ENCODE measurements at places on chromosomes 2 and 18.
A peak's percentile ranks its signal among the peaks of the same experiment; 100 is the strongest.

GRCh38 chr2:203122317-203122986 lies 107.8 kb downstream of the NBEAL1 start:
- peak; percentile 13 for DNase-seq

- DNase-seq, result no peak
Measured at GRCh38 chr2:113190871-113191270, 17.1 kb downstream of the PSD4 start.

- DNase-seq, result no peak
Measured at GRCh38 chr2:63055226-63056106, 4.8 kb downstream of the OTX1 start.

GRCh38 chr2:214902286-214902685 lies 92.8 kb upstream of the BARD1 start:
- DNase-seq, result no peak

GRCh38 chr2:121237980-121238665 lies 46.9 kb downstream of the TFCP2L1 start:
- DNase-seq, result no peak

GRCh38 chr2:54422072-54422581 lies 34.0 kb upstream of the SPTBN1 start:
- no peak for DNase-seq

GRCh38 chr2:203722411-203722810 lies 16.0 kb downstream of the CD28 start:
- DNase-seq, result no peak

DNA sequence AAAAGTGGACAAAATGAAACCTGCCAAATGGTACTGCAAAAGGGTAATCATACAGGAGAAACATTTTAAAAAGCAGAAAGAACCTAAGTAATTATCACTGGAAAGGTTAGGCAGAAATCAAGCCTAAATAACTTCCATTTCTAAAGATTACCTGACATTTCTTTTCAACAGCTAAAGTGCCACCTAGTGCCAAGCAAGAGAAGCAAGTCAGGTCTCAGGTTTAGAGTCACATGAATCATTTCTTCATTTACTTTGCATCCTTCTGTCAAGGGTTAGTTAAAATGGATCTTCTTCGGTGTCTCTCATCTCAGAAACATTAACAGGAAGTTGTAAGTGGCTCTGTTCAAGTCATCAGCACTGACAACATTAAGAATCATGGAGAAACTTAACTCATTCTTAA lies 90.3 kb downstream of the AKAIN1 start:
- DNase-seq, result peak; percentile 9

DNA sequence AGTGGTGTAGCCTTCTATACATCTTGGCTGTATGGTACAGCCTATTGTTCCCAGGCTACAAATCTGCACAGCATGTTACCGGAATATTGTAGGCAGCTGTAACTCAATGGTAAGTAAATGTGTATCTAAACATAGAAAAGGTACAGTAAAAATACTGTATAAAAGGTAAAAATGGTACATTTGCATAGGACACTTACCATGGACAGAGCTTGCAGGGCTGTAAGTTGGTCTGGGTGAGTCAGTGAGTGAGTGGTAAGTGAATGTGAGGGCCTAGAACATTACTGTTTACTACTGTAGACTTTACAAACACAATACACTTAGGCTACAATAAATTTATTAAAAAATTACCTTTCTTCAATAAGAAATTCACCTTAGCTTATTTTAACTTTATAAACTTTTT lies 3.7 kb upstream of the MRPS9 start:
- no peak for DNase-seq

- no peak for DNase-seq
Measured at GRCh38 chr18:50393802-50394201, 19.0 kb downstream of the SKA1 start.

GRCh38 chr2:224925810-224926100 lies 116.5 kb downstream of the DOCK10 start:
- no peak for DNase-seq

GRCh38 chr2:31937741-31938140 lies 73.1 kb downstream of the MEMO1 start:
- no peak for DNase-seq

GRCh38 chr18:74316257-74317170 lies 875 bp downstream of the C18orf63 start:
- DNase-seq, result peak; percentile 5

DNA sequence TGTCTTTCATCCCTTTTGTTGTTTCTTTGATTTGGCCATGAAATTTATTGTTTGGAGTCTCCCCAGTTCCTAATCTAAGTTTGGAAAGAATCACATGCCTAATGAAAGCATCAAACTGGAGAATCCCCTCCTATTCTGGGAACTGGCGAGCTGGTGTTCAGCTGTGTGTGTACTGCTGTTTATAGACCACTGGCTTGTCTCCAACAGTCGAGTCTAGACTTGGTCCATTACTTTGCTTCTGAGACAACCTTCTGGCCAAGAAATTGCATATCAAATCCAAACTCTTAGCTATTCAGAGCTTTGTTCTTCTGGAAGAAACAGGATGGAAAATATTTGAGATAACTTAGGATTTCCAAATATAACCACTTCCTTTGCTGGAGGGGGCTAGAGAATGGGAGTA lies 111.5 kb upstream of the THSD7B start:
- DNase-seq, result no peak

GRCh38 chr2:86392873-86393518 lies 48.2 kb upstream of the KDM3A start:
- DNase-seq, result no peak

DNA sequence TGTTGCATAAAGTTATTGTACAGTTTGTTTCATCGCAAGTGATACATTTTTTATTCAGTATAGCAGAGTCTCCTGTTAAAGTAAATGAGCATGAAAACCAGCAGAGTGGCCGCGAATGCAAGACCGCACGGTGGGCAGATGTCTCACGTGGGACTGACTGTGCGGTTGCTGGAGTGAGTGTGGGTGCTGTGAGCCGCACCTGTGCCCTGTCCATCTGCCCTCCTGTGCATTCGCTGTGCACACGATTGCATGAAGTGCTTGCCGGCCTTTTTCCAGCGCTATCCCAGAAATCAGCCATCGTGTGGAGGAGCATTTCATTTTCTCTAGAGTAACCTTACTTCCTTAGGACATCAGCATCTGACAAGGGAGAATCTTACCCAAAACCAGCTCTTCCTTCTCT lies 118.7 kb downstream of the RNF144A start:
- DNase-seq, result no peak

GRCh38 chr2:176156807-176157498 lies at the start of gene HOXD3:
HOXD3 (plus strand) TSS chr2:176157307; CDS start chr2:176169115, 11,808 bp downstream.
- no peak for DNase-seq

DNA sequence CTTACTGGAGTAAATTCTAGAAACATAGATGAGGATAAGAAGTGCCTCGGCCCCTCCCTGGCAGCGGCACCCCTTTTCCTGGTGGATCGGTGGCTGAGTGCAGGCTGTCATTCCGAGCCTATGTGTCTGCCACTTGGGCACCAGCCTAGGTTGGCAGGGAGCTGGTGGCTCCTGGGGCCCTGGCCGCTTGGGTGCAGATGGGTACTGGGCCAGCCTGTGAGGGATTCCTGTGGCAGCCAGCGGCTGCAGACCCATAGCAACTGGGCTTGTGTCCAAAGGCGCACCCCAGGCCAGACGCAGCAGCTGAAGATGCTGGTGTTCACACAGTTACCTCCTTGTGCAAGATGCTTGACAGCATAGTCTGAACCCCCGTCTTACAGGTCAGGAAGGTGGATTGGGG lies 2.8 kb downstream of the SNORC start:
- no peak for DNase-seq

GRCh38 chr2:15117409-15118050 lies 443.6 kb downstream of the NBAS start:
- DNase-seq, result peak; percentile 18

GRCh38 chr2:157334335-157334734 lies 8.7 kb upstream of the ERMN start:
- no peak for DNase-seq

DNA sequence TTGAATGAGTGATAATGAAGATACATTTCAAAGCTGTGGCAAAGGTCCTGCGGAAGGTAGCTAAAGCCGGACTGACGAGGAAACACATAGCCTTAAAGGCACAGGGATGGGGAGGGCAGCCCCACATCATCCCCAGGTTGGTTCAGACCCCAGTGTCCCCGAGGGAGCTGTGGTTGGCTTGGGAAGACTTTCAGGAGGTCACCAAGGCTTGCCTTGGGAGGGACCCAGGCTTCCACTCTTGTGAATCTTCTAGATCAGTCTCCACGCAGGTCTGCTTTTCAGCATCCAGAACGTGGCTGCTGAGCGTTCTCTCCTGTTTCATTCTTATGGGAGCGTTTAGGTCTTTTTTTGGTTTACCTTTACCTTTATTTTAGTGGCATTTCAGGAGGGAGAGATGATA lies 16.8 kb downstream of the KIF1A start:
- no peak for DNase-seq

GRCh38 chr2:16138811-16139662 lies 198.7 kb downstream of the MYCN start:
- no peak for DNase-seq

DNA sequence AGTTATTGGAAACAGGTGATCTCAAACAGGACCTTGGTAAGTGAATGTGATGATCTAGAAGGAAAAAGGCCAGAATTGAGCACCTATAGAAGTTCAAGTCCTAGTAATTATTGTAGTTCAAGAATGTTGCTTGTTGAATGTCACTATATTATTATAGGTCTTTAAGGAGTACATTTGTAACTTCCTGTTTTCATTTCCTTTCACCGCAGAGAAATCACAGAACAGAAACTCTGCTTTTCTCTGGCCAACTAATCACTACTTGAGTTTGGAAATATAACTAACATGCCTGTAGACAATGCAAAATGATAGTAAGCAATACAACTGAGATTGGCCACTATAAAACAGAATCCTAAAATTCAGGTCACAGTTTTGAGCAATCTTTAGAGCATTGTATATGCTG lies 61.8 kb upstream of the EFEMP1 start:
- no peak for DNase-seq

- no peak for DNase-seq
Measured at GRCh38 chr2:70795164-70795995, 4.9 kb upstream of the FIGLA start.

- no peak for DNase-seq
Measured at GRCh38 chr2:153939124-153939796, 67.5 kb downstream of the GALNT13 start.

DNA sequence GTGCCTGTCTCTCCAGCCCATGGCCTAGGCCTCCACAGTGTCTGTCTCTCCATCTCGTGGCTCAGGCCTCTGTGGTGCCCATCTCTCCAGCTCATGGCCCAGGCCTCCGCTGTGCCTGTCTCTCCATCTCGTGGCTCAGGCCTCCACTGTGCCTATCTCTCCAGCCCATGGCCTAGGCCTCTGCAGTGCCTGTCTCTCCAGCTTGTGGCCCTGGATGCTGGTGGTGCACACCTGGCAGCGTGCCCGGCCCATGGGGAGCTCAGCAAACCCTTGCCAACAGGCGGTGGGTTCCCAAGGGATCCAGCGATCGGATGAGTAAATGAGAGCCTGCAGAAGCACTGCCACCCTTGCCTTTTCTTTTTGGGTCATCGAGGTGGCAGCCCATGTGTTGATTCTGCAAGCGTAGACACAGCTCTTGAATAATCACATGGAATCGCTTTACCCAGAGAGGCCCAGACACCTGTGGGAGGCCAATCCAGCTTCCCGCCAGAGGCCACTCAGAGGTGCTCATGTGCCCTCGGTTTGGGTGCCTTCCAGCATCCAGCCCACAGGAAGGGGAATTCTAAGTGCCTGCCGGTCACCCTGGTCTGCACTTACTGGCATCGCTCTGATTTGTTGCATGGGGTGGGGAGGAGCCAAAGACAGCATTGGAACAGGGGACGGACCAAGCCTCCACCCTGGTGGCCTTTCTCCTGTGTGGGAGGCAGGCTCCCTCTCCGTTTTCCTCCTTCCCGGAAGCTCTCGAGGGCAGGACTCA lies 101.8 kb upstream of the HDAC4 start:
- no peak for DNase-seq

DNA sequence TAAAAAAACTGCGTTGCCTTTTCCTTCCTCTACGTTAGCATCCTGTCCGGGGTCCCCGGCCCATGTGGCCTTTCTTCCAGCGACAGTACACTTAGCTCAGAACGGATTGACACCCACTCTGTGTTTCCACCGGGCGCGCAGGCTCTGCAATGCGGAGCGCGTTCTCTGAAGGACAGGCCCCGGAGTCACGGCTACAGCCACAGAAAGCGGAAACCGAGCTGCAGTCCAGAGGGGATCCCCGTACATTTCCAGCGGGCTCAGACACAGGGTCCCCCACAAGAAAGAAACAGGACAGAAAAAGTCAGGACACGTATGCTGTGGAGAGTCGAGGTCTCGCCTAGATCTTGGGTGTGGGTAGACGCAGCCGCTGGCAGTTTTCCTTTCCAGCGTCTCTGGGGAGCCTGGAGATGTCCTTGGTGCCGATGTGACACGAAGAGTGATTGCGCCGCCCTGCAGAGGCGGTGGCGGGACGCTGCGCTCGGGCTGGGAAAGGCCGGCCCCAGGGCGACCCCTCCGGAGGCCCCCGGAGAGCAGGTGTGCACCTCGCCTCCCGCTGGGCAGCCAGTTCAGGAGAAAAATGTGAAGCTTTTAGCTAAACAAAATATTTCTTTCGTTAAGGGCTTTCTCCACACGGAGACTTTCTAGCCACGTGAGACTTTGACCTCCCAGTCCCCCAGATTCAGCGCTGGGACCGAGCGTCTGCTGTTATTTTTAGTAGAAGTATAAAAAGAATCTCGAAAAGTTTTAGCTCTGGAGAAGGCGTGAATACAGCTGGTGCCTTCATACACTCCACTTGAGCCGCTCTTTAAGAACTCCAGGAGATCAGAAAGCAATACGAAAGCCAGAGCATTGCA lies 1.3 kb upstream of the ACKR3 start:
- DNase-seq, result peak; percentile 9

GRCh38 chr2:118477111-118477862 lies 370.2 kb downstream of the EN1 start:
- no peak for DNase-seq

- DNase-seq, result no peak
Measured at GRCh38 chr2:1367601-1368000, 45.7 kb upstream of the TPO start.

DNA sequence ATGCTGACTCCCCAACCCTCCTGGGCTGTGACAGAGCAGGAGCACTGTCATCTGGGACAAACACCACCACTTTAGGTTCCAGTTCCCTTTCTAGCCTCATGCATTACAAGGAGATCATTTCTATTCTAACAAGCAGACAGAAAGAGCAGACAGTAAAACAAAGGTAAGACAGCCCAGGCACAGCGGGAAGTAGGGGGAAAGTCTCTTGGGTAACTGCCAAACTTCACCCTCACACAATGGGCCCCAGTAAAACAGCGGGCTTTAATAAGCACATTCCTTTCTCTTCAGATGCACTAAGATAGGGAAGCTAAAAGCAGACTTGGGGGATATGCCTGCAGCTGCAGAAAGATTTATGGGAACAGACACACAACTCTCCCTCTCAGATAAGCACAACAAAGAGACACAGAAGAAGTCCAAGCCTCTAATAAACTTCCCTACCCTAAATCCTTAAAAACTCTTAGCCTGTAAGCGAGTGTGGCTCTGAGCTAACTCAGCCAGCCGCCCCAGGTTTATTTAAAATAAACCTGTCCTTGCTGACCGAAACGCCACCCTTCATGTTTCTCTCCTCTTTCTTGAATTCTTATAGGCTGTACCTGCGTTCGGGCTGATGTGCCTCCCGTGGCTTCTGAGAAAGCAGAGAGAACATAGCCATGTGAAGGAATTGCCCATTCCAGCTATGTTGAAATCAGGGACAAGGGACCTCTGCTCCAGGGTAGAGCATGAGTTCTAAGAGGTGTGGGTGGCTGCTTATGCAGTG lies 726.8 kb upstream of the DDX18 start:
- no peak for DNase-seq
